ENCODE measurements at places on chromosomes 12 and 14. TPM values are rescaled to one million over a fixed set of nuclear protein-coding genes. Genes with fewer than 3 reads are reported as not detected.

GLIPR1 gene
- 0.25 TPM for total RNA-seq

ANKRD33 gene
- total RNA-seq: not detected

SERPINA5 gene
- not detected for total RNA-seq

KRT75 gene
- not detected for total RNA-seq

DNA sequence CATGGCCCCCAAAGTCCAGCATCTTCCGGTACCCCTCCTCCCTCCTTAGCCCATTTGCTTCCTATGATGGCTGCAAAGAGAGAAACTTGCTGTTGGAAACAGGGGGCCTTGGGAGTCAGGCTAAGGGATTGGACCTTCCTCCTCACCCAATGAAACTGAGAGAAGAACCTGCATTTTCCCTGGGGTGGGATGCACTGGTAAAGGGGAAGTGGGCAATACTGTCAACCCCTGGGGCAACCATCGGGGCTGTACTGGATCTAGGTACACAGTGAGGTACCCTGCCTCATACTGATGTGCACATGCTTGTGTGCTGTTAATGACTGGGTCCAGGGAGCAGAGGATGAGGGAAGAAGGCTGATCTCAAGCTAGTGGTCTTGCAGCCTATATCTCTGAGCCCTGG is 11.0 kb upstream of the JPH4 start:
- DNase-seq: no peak

- no peak for DNase-seq
These were observed 65.2 kb downstream of the LRRC74A start for GRCh38 chr14:76891391-76891790.

DNA sequence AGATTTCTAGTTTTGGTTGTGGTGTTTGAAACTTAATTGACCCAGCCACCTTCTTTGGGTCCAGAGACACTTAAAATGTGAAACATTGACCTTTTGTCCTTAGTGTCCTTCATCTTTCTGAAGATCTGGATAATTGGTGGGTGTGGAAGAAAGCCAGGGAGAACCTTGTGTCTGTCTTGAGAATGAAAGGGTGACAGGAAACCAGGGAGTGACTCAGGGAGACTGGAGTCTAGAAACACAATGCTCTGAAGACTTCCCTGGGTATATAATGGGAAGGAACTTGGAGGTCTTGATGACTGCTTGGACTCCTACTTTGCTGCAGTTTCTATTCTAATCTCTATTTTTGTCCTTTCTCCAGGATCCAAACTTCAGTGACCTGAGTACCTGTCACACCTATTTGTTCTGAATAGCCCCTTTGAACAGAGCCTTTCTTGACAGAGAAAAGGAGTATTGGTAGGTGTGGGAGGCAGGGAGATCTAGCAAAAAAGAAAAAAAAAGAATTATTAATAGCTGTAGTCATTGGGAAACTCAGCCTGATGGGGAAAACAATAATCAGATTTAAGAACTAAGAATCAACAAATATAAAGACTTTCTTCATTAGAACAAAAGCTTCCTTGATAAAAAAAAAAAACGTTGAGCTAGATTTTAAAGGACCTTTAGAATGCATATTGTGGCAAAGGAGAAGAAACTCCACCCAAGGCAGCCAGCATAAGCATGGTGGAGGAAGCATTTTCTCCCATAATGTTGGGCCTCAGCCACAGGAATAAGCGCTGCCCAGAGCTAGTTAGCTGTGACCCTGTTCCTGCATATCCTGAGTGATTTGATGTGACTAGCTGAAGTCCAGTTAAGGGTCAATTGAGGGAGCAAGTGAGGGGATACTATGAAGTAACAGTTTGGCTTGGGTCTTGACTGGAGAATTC is 77.9 kb upstream of the HOXC13 start:
- no peak for DNase-seq
